Stimulated activated CD4-positive, alpha-beta T cell treated with anti-CD3 and anti-CD28 coated beads, Interleukin-2, amount 100 ng/mL, for 48 hours (primary cell): ENCODE measurements at places on chromosomes 3 and 15.

DNA sequence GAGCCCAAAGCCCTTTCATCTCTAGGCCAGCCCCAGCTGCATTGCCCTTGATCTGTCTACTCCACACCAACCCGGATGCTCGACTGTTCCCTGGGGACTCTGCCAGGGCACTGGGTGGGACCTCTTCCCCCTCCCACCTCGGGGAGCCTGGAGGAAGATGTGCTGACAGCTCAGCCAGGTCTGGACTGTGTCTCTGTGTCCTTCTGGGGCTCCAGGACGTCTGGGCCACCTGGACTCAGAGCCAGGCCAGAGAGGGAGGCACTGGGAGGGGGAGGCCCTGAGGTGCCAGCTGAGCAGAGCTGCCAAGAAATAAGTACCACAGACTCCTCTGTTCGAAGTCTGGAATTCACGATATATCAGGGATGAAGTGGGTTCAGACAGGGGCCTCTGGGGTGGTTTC is 5.8 kb upstream of the HCN4 start:
- no peak for DNase-seq

DNA sequence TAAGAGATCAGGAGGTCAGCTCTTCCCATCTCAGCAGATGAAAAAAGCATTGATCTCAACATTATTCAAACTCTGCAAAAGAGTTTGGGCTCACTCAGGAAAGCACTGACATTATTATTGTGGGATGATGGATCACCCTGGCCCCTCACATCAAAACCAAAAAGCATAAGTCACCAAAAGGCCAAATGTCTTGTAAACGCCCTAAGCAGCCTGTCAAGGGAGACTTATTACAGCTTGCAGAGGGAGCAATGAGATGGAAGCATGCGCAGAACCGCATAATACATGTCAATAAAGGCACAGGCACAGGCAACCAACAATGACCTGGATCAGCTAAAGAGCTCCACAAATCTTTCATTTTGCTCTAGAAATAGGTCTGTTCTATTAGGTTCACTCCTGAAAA is 4.6 kb downstream of the FSIP1 start:
- DNase-seq = no peak

DNA sequence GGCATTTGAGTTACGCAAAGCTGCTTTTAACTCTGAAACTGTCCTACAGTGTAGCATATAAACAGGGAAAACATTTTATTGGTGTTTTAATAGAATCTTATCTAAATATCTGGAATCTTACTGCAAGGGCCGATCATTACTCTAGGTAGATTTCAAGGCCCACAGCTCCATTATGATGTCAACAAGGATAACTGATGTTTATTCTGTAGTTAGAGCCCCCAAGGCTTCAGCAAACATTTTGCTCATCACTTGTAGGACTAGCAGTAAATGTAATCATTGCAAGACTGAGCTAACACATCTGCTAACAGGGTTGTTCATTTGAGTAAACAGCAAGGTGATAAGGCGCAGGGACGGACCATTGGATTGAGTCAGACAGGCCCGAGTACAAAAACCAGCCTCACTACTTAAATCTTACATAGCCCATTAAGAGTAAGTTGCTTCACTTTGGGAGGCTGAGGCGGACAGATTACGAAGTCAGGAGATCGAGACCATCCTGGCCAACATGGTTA is 332.5 kb upstream of the TPRG1 start:
- DNase-seq = no peak

DNA sequence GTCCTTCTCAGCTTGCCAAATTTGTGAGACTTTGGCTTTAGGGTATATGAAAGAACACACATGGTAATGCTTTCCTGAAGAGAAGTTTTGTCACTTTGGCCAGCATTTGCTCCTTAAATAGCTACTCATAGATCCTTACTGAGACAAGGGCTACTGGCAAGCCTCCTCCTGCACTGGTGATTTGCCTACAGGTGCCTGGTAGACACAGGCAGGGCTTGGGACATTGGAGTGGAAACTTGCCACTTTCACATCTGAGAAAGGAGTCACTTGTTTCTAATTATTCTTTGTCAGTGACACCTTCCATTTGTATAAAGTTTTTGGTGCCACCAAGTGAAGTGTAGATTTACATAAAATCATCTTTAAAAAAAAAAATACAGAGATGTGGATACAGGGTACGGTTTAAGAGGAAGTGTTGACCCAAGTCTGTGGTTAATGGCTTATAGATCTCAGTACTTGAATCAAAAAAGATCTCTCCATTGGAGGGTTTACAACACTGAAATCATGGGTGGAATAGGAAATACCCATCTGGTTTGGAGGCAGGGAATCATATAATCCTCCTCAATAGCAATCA is 132.8 kb upstream of the GADL1 start:
- no peak for DNase-seq

GRCh38 chr3:62600033-62600432 is 226.7 kb upstream of the FEZF2 start:
- no peak for DNase-seq

DNA sequence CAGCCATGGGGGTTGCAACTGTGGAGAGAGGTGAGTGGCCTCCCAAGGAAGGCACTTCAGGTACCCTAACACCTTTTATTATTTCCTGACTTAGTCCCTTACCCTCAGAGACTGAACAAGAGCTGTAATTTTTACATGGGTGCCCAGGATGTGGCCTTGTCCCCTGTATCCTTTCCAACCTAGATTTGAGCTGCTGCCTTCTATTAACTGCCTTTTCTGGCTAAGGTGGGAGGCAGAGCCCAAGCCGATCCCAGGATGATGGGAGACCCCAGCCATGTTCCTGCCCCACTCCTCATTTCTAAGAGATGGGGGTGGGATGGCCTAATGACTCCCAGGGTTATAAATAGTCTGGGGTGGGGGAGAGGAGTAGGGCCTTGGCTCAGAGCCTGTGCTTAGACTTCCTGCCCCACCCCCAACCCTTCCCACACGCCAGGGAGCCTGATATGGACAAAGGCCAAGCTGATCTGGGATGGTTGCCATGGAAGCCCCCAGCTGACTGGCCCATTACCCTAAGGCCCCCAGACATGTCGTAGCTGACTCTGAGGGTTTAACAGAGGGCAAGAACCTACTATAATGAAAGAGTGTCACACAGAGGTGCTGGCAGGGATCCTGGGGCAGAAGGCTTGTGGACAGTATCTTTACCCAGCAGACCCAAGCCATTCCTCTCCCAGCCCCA is 1.9 kb downstream of the KLHDC8B start:
- DNase-seq = no peak

- DNase-seq = no peak
Observed at GRCh38 chr15:39720621-39721611, 61.7 kb downstream of the FSIP1 start.

DNA sequence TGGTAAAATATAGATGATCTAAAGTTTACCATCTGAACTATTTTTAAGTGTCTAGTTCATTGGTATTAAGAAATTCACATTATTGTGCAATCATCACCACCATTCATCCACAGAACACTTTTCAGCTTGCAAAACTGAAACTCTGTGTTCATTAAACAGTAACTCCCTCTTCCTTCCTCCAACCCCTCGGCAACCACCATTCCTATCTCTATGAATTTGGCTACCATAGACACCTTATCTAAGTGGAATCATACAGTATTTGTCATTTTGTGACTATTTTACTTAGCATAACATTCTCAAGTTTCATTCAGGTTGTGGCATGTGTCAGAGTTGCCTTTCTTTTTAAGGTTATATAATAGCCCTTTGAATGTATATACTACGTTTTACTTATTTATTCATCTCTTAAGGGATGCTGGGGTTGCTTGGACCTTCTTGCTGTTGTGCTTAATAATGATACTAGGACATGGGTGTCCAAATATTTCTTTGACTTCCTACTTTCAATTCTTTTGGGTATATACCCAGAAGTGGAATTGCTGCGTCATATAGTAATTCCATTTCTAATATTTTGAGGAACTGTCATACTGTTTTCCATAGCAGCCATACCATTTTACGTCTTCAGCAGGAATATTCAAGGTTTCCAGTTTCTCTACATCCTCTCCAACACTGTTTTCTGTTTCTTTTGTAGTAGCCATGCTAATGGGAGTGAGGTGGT is 20.9 kb downstream of the KAT2B start:
- DNase-seq = no peak

DNA sequence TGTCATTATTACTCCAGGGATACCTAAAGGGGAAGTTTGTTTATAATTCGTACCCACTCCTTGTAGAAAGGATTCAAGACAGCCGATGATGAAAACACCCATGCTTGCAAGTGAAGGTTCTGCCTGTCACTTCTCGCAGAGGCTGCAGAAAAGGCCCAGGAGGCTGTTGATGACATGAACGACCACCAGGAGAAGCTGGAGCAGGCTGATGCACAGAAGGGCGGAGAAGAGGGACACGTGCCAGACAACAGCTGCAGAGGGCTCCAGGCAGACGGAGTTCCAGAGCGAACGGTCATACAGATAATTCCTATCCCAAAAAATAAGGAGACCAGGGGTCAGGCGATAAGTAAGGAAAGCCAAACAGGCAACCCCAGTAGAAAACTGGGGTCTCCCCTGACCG is 5.7 kb upstream of the DYNLT2B start:
- no peak for DNase-seq

DNA sequence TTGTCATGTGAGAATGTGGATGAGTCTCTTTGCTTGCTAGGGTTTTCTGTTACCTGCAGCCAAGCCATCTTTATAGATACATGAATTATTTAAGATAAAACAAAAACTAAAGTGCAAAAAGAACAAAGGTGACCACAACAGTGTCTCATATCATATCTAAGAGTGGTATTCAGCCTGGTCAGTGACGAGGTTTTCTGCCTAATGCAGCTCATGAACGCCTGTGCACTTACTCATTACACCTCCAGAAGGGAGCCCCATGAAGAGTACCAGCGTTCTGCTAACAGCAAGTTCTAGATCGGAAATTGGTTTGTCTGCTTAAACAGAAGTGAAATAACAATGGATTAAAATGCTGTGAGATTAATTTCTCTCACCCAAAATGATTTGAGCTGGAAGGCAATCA is 19.2 kb downstream of the PXYLP1 start:
- DNase-seq = no peak

DNA sequence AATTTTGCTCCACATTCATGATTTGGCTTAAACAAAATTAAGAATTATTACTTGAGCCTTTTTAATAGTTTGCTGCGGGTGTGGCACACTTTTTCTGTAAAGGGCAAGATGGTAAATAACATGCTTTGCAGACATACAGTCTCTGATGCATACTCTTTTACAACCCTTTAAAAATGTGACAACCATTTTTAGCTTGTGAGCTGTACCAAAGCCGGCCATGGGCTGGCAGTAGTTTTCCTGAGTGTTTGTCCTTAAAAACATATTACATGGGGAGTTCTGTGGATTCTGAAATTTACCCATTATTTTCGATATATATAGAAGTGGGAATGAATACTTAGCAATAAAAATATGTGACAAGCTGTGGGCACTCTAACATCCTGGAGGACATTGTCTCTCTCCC is 163.4 kb downstream of the FNDC3B start:
- DNase-seq = no peak

DNA sequence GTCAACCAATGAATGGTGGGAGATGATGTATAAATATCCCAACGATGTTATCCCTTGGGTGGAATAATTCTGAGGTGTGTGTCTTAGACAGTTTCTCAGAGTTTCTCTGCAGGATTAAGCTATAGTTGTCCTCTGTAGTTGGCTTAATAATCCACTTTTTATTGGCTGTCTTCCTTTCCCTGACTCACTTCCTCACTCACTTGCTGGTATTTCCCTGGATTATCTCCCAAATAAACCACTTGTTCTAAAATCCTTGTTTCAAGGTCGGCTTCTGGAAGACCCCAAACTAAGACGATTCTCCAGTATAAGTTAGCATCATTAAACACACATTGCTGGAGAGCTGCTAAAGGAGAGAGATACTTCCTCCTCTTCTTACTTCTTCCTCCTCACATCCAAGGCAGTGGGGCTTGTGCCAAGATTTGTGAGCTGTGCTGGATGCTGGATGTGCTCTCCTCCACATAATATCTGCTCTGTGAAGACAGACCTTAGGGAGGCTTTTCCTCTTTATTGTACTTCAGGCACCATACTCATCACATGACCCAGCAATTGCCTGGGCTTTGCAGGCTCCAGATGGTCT is 22.5 kb upstream of the ROPN1 start:
- DNase-seq = no peak

GRCh38 chr3:108329508-108329907 is 33.2 kb downstream of the HHLA2 start:
- no peak for DNase-seq

- no peak for DNase-seq
Observed at GRCh38 chr3:71708476-71709105, 16.6 kb downstream of the EIF4E3 start.

- DNase-seq = no peak
Observed at GRCh38 chr3:160678292-160678842, 1.4 kb downstream of the ARL14 start.

GRCh38 chr3:112086076-112086854 is at the start of gene C3orf52:
Gene C3orf52, plus strand, starts transcription at chr3:112086389. Its CDS starts 19 bp downstream, at chr3:112086408.
- peak; percentile 40 for DNase-seq

GRCh38 chr15:82810890-82811426 is 1.5 kb downstream of the WHAMM start:
- DNase-seq = no peak

GRCh38 chr3:31053299-31053698 is 158.8 kb upstream of the GADL1 start:
- DNase-seq = no peak

GRCh38 chr3:49422379-49423248 is at the start of gene AMT:
Gene AMT, minus strand, starts transcription at chr3:49422473. Its CDS starts 23 bp downstream, at chr3:49422450.
- no peak for DNase-seq

DNA sequence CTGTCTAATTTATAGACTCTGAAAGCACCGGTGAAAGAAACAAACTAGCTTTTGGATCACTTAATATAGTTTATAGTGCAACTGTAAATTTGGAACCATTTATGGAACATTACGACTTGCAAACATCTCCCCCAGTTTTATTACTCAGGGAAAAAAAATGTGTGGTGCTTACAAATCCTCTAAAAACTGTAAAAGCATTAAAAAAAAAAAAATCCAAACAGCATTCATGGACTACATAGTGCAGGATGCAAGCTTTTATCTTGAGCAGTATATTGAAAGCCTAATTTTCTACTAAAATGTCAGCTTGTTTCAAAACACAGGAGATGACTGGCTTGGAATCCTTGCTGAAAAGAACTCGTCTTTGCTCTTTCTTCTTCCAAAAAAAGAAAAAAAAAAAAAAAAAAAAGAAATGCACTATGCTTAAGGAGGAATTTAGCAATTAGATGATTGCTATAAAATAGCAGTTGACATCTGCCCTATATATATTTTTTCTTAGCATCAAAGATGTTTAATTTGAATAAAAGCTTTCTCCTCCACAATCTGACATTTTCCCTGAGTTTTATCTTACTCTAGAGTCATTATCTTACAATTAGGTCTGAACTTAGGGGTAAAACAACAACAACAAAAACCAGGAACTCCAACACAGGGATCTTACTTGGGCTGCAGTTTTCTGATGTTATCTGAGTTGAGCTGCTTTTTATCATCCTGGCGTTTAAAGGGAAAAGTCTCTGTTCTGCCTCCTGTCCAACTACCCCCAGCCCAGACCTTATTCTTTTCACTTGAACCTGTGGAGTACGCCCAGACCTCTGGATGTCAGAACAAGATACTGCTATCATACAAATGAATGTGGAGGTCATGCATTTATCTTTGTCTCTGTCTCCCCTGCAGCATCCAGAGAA is 62.6 kb upstream of the PDZRN3 start:
- no peak for DNase-seq
